SJCRH30 (cell line): ENCODE measurements at places on chromosomes 11 and 22.
A peak's percentile ranks its signal among the peaks of the same experiment; 100 is the strongest.

- H3K4me1 ChIP-seq = no peaks in the 10 kb centered on the region
- H3K27ac ChIP-seq = no peak overlapping the region
- no peaks in the 10 kb centered on the region for H3K27me3 ChIP-seq
Measured at GRCh38 chr11:11569936-11570491, 51.8 kb downstream of the GALNT18 start.

GRCh38 chr22:40414838-40415505 is 44.6 kb downstream of the SGSM3 start:
- peaks cover 9% of the 10 kb centered on the region for H3K4me1 ChIP-seq
- DNase-seq = no peak
- no peaks in the 10 kb centered on the region for H3K27me3 ChIP-seq
- H3K27ac ChIP-seq = no peak overlapping the region

GRCh38 chr11:80815752-80816453 is 1375.1 kb upstream of the TENM4 start:
- H3K27ac ChIP-seq = no peak overlapping the region
- H3K27me3 ChIP-seq = no peaks in the 10 kb centered on the region
- H3K4me3 ChIP-seq = no peak overlapping the region
- H3K36me3 ChIP-seq = no peaks in the 10 kb centered on the region

- no peaks in the 10 kb centered on the region for H3K36me3 ChIP-seq
- no peak overlapping the region for H3K27ac ChIP-seq
Measured at GRCh38 chr22:44955102-44955501, 54.7 kb downstream of the PHF21B start.

- no peaks in the 10 kb centered on the region for H3K36me3 ChIP-seq
- H3K4me1 ChIP-seq = no peaks in the 10 kb centered on the region
- DNase-seq = no peak
- no peak overlapping the region for H3K4me3 ChIP-seq
- H3K27me3 ChIP-seq = 0 out of 2 replicates have a peak, but pooled peaks cover 3% of the 10 kb centered on the region
Measured at GRCh38 chr22:19150482-19151328, 613 bp upstream of the GSC2 start.

GRCh38 chr11:65459552-65459951 is 37.0 kb downstream of the NEAT1 start:
- no peaks in the 10 kb centered on the region for H3K4me1 ChIP-seq
- no peak overlapping the region for H3K4me3 ChIP-seq

- no peak overlapping the region for H3K4me3 ChIP-seq
- no peak overlapping the region for H3K27ac ChIP-seq
- no peaks in the 10 kb centered on the region for H3K4me1 ChIP-seq
- DNase-seq = no peak
Measured at GRCh38 chr11:117009905-117010605, 88.2 kb downstream of the SIK3 start.

DNA sequence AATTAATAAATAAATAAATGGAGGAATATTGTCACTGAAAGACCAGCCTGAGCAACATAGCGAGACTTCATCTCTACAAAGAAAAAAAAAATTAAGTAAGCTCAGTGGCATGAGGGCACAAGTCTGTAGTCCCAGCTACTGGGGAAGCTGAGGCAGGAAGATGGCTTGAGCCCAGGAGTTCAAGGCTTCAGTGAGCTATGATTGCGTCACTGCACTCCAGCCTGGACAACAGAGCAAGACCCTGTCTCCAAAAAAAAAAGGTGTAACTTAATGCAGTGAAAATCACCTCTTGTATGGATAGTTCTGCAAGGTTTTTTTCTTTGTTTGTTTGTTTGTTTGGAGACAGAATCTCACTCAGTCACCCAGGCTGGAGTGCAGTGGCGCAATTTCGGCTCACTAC is 4.6 kb upstream of the SYNGR1 start:
- H3K27me3 ChIP-seq = no peaks in the 10 kb centered on the region
- H3K27ac ChIP-seq = no peak overlapping the region
- no peaks in the 10 kb centered on the region for H3K4me1 ChIP-seq
- no peak overlapping the region for H3K4me3 ChIP-seq

- DNase-seq = no peak
- no peak overlapping the region for H3K27ac ChIP-seq
- H3K4me1 ChIP-seq = peaks cover 16% of the 10 kb centered on the region; the same call in 1 of the 2 replicates
- peaks cover 4% of the 10 kb centered on the region; the same call in 1 of the 2 replicates for H3K36me3 ChIP-seq
- peak overlapping the region; percentile 92 for H3K4me3 ChIP-seq
Measured at GRCh38 chr11:925158-925495, 543 bp upstream of the AP2A2 start.

DNA sequence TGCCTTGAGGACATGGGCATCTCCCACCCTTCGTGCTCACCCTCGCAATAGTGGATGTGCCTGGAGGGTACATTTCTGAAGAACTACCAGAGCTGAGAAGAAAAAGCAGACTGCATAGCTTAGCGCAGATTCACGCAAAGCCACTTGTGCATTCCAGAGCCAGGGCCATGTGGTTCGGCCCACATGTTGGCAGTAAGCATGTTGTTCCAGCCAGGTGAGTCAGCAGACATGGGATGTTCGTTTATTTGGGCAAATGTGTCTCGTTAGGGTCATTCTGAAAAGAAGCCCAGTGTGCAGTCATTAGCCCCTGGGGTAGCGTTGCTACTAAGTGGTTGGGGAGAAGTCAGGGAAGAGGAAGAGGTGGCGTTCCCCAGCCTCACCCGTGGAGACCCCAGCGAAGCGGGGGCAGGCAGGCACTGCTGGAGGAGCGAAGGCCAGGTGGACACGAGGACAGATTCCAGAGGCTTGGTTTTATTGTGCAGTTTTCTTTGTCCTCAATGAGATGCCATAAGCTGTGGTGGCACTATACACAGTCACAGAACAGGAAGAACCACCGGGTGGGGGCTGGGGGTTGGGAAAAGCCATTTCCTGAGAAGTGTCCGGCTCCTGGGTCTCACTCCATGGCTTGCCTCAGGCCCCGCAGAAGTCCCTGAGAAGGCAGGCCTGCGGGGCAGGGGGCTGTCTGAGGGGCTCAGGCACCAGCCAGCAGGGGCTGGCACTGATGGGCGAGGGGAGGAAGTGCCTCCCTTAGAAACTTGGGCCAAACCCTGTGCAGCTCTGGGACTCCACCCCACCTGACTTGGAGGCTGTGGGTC is 5.0 kb downstream of the THY1 start:
- H3K4me3 ChIP-seq = no peak overlapping the region
- peaks cover 9% of the 10 kb centered on the region for H3K4me1 ChIP-seq
- DNase-seq = no peak

DNA sequence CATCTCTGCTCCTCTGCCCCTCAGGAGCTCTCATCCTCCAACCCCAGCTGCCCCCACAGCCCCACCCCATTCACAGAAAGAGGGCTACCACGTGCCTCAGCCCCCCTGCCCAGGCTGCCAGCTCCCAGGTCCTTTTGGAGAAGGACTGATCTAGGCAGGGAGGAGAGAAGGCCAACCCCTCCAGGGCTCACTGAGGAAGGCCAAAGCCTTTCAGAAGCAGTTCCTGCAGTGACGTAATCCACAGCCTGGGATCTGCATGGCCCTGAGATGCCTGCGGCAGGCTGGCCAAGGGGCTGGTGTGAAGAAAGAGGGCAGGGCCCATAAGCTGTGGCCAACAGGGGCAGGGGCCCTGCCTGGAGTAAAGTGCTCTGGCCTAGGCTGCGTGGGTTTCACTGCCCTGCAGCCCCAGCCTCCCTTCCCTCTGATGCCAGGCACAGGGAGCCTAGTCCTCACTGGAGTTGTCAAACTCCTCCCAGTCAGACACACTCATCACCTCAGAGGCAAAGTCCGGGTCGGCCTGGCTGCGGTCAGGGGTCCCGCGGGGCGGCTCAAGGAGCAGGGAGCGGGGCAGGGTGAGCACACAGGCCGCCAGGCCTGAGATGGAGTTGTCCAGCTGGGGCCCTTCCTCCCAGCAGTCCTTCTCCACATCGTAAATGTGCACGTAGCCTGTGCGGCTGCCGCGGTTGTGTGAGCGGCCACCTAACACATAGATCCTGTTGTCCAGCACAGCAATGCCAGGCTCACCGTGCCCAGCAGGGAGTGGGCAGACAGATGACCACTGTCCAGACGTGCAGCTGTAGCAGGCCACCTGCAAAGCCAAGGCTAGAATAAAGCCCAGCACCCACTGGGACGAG is 4.2 kb upstream of the SCARF2 start:
- H3K36me3 ChIP-seq = no peaks in the 10 kb centered on the region
- H3K4me1 ChIP-seq = no peaks in the 10 kb centered on the region; the same call in 1 of the 2 replicates
- H3K27ac ChIP-seq = no peak overlapping the region
- no peak overlapping the region for H3K4me3 ChIP-seq
- no peak for DNase-seq

- DNase-seq = no peak
- no peak overlapping the region for H3K27ac ChIP-seq
- H3K4me3 ChIP-seq = no peak overlapping the region
- H3K36me3 ChIP-seq = peaks cover 3% of the 10 kb centered on the region; the same call in 1 of the 2 replicates
- H3K27me3 ChIP-seq = no peaks in the 10 kb centered on the region
Measured at GRCh38 chr22:17479135-17479534, 84.2 kb upstream of the SLC25A18 start.
